ENCODE measurements at places on chromosomes 4 and X.

DNA sequence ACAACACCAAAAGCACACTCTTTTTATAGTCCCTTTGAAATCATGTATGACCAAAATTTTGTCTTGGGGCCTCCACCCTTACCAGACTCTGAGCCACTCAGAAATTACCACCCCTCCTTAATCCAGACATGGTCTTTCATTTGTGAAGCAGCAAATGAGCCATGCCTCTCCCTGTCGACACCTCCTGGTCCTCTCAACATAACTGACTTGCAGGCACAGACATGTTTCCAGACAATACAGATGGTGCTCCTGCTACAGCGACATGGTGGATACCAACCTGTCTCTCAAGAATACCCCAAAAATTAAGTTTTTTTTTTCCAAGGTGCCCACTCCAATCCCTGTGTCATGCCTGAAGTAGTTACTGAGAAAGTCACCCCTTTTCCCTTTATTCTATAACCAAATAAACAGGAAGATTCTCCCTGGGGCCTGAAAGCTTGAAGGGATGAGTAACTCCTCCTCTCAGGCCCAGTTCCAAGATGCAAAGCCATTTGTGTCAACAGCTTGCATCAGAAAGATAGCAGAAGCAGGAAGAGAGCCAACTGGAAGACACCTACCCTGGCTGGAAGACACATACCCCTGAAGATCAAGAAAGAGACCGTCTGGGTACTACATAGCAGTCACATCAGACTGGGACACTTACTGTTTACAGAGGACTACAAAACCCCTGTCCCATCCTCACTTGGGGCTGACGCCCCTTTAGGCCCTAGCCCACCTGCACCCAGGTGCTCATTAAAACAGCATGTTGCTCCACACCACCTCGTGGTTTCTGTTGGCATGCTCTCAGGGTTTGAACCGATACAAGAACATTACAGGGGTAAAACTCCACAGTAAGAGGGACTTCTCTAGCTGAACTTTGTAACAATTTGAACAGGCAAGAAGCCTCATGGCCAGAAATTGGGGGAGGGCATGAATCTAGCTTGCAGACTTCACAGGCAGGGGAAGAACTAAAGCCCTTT lies 5.5 kb upstream of the UGT2B17 start:
- DNase-seq = no peak

DNA sequence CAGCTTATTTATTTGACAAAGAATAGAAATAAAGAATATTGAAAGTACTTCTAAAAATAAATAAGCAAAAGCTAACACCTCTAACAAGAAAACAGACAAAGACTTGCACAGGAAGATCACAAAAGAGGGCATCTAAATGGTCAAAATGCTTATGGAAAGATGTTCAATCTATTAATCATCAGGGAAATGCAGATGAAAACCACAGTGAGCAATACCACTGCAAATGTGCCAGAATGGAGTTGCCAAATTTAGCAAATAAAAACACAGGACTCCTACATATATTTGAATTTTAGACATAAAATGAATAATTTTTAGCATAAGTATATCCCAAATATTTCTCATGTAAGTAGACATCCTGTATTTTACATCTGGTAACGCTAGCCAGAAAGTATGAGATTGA lies 56.1 kb upstream of the HPGD start:
- peak; percentile 26 for DNase-seq

DNA sequence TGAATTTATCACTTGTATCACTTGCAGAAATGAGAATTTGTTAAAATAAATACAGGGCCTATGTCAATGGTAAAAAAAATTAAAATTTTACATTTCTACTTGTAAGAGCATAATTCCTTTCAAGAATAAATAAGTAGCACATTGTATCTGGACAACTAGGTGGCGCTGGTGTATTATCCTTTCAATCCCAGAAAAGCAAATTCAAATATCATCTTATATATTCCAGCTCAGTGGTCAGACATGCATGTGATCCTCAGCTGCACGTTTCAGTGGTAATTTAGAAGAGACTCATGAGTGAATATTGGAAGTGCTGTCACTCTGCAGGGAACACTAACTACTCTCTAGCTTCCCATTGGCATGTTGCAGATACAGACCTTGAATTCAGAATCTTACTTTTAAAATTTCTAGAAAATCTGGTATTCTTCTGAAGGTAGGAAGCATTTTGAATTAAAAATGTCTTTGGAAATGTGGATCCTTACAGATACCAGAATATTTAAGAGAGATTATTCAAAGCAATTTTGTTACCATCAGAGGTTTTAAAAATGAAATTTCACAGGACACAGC lies 1414.7 kb upstream of the TENM3 start:
- DNase-seq = no peak

DNA sequence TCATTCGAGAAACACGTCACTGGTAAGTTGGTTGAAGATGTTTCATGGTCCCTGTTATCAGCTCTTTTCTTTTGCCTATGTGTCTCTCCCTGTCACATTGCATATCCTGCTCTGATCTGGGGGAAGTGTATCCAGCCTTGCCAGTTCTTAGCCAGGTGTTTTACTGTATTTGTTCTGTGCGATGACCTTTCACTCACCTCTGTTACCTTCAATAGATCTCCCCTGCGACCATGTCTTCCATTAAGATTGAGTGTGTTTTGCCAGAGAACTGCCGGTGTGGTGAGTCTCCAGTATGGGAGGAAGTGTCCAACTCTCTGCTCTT lies 2.6 kb downstream of the RGN start:
- no peak for DNase-seq

DNA sequence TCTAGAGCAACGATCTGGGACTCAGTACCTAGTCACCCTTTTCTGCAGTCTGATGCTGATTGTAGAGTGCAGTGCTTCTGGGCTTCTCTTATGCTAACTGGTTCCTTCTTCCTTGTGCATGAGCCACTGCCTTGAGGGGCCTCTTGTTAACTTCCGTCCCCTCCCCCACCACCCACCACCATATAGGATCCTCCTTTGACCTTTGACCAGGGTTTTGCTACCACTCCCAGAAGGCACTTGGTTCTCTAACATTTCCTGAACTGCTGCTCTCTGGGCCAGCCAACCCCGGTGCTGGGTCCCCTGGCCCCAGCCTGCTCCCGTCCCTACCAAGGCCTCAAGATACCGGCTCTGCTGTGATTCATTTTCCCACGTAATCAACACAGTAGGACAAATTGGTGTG lies 104.6 kb upstream of the KLF3 start:
- no peak for DNase-seq

GRCh38 chr4:6943012-6943884 lies 33.6 kb downstream of the TBC1D14 start:
- DNase-seq = no peak

GRCh38 chr4:107824350-107825071 lies at the start of gene SGMS2:
Gene SGMS2 (plus strand): TSS chr4:107824932. CDS start chr4:107895554, 70,622 bp downstream.
- DNase-seq = peak; percentile 94

- no peak for DNase-seq
Observed at GRCh38 chr4:90792696-90793095, 665.5 kb downstream of the CCSER1 start.

DNA sequence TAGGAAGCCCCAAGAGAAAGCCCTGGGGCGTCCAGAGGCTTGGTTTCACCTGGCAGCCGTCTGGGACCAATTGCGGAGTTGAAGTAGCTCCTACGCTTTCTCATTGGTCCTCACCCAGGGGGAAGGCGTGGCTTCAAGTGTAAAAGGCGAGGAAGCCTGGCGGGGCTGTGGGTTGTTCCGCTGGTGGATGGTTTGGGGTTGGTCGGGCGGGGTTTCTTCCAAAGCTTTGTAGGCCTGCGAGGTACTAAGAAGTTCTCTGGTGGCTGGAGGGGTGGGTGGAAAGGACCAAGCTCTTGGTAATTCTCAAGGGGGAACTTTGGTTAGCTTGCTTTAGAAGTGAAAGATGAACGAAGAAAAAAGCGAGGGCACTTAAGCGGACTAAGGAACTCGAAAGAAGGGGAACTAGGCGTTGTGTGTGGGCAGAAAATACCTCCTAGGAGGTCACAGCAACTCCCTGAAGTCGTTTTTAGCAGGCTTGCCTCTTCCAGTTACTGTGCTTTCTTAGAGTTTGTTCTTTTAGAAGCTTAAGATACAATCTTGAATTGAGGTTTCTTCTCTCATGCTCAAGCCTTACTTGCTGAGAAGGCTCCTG lies 36.6 kb downstream of the CCNG2 start:
- no peak for DNase-seq

- no peak for DNase-seq
Observed at GRCh38 chrX:345020-345925, 26.7 kb upstream of the GTPBP6 start.

GRCh38 chrX:96464880-96465558 lies 219.6 kb upstream of the DIAPH2 start:
- DNase-seq = no peak

GRCh38 chr4:52843958-52844357 lies 18.2 kb upstream of the RASL11B start:
- no peak for DNase-seq

DNA sequence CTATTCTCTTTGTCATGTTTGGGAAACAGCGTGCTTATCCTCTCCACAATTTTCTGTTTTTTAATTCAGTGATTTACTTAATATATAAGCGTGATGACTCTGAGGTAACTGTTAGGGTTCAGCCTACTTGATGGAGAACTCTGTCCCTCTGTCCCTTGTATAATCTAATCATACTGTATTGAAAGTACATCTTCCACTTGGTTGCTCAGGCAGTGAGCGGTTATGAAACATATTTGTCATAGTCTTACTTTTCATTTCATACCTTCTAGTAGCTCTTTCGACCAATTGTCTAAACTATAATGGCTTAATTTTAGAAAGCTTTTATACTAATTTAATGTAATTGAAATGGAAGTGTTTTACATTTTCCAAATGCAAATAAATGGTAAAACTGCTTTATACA lies 469.0 kb downstream of the TLL1 start:
- DNase-seq = no peak
